ENCODE measurements at places on chromosomes 3 and 15.

GRCh38 chr15:44010089-44010488 is 183.3 kb downstream of the WDR76 start:
- peak; percentile 24 for DNase-seq

DNA sequence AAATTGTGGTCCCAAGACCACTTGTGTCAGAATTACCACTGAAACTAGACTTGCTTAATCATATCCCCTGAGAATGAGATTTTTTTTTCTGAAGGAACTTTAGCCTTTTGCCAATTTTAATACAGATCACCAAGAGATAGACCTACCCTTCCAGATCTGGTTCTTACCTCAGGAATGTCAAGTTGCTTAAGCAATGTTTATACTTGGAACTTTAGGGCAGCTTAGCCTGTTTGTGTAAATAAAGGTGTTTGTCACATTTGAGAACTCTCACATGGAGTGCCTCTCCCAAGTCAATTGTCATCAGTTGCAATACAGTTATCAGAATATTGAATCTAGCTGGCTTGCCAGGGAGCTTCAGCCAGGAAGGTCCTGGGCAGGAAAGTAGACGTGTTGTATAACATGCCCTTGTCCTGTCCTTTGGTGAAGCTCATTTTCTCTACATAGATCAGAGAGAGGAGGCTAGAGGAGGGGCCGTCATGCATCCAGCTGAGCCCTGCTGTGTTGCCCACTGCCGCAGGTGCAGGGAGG is 3.9 kb downstream of the GPD1L start:
- DNase-seq = no peak

GRCh38 chr3:3085782-3086181 is 24.4 kb downstream of the IL5RA start:
- DNase-seq = no peak

DNA sequence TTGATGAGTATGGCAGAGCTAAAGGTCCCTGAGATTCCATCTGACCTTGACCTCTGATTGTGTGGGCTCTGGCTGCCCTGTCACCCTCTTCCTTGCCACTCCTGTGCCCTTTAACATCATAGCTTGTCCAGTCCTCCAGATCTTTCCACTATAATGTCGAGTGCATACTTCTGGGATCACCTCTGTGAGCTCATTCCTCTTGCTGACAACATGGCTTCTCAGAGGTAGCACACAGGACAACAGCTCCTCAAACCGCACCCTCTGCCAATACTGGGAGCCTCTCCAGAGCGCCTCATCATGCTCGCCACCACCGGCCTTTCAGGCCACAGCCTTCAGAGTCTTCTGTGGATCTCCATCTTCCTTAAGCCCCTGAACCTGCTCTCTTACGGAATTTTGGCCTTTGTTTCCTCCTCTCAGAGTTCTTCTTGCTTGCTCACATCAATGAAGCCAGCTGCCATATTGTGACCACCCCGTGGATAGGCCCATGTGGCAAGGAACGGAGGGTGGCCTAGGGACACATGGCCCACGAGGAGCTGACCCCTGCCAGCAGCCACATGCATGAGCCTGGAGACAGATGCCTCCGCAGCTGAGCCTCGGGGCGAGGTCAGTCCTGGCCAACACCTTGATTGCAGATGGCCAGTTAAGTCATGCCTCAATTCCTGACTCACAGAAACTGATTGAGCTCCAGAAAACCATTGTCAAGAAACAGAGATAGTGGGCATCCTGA is 31.1 kb downstream of the PLA2G4D start:
- no peak for DNase-seq

GRCh38 chr3:42685891-42686820 is 819 bp downstream of the KLHL40 start:
- DNase-seq = no peak

GRCh38 chr3:193665370-193665989 is 72.5 kb downstream of the OPA1 start:
- peak; percentile 11 for DNase-seq

GRCh38 chr3:158169091-158169491 is 59.2 kb downstream of the RSRC1 start:
- DNase-seq = no peak

DNA sequence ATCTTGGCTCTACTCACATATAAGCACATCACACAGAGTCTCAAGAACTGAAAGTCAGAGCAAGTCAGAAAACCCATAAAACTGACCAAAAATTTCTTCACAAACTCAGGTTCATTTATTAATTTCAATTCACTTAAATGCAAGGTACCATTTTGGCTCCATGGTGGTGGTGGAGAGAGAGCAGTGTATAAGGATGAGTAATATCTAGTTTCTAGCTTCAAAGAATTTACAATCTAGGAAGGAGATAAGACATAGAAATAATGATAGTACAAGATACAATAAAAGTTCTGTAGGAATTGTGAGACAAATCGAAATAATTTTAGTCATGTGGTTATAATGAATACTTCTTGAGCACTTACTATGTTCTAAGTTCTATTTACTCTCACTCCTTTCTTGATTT is 6.7 kb upstream of the TP53BP1 start:
- no peak for DNase-seq

- no peak for DNase-seq
Observed at GRCh38 chr15:27183201-27183600, 212.2 kb downstream of the GABRG3 start.

DNA sequence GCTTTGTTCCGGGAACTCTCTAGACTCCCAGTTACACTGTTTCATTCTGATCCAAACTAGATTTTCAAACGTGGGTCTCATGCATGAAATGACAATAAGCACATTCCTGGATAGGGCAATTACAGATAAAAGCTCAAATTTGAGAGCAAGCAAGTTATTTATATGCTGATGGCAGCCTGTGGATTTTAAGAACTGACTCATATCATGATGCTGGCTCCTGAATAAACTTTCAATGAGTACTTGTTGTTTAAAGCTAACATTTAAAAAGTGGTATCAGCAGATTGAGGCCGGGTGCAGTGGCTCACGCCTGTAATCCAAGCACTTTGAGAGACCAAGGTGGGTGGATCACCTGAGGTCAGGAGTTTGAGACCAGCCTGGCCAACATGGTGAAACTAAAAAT is 66.6 kb downstream of the LEO1 start:
- DNase-seq = no peak

- DNase-seq = no peak
Observed at GRCh38 chr3:177642804-177643125, 445.5 kb upstream of the TBL1XR1 start.

DNA sequence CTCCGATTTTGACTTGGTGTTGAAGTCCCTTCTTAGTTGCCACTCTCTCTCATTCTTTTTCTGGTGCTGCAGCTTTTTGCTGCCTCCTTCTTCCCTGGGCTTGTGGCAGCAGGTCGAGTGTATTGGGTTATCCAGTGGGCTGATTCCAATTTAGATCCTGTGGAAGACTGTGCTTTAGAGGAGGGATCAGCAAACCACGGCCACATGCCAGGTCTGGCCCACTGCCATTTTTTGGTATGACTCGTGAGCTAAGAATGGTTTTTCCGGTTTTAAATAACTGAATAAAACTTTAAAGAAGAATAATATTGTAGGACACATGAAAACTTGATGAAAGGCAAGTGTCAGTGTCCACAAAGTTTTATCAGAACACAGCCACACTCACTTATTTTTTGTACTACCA is 330.5 kb downstream of the ROBO2 start:
- DNase-seq = peak; percentile 41

DNA sequence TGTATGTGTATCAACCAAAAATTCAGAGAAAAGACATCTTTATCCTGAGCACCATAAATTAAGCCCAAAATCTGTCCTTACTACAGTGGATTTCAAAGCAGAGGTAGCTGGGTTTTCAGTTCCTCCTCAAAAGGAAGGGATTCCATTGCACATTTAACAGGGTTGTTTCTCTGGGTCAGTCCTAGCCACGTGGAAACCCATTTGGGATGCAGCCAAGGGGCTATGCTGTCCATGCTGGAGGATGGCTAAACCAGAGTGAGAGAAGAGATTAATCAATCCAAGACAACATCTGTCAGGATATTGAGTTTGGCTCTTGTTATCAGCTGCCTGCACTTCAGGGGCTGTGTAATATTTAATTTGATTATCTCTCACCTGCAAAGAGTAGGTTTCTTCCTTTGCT is 28.1 kb downstream of the LSAMP start:
- DNase-seq = no peak

GRCh38 chr3:101936419-101937356 is 87.4 kb downstream of the NFKBIZ start:
- DNase-seq = peak; percentile 74

DNA sequence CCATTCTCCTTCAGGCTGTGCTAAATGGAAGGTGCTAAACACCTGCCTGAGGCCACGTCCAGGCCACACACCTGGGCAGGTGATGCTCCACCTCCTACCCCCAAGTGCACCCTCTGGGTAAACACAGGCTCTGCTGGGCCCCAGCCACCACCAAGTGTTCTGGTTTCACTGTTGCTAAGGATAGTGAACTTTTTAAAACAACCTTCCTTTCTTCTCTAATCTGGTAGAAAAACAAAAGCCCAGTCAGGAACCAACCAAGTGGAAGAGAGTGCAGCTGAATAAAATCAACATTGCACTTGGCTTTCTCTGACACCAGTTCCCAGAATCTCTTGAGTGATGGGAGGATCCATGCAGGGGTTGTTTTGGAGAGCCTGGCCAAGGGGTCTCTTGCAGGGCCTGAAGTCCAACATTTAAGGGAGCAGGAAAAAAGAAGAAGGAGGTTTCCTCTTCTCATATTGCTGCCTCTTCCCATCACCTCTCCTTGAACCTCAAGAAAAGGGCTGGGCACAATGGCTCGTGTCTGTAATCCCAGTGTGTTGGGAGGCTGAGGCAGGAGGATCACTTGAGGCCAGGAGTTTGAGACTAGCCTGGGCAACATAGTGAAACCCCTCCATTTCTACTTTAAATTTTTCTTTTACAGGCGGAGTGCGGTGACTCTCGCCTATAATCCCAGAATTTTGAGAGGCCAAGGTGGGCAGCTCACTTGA is 26.2 kb upstream of the ATP13A3 start:
- DNase-seq = no peak

Measured in AG09309 (cell line).